ENCODE measurements at places on chromosomes 13 and 19.

DNA sequence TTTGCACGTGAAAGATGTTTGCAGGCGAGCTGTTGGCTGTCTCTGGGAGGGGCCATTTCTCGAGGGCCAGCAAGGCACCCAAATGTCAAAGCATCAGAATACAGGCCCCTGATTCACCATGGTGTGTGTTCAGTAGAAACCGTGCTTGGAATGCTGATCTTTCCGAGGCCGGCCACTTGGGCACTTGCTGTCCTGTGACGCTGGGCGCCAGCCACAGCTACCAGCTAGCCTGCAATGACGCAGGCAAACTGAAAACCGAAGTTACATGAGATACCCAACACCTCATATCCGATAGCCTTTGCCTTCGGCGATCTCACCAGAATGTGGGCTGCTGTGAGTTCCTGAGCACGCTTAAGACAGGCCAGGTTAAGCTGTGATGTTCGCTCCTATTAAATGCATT, 12.0 kb downstream of the THOP1 start:
- no peak for DNase-seq

DNA sequence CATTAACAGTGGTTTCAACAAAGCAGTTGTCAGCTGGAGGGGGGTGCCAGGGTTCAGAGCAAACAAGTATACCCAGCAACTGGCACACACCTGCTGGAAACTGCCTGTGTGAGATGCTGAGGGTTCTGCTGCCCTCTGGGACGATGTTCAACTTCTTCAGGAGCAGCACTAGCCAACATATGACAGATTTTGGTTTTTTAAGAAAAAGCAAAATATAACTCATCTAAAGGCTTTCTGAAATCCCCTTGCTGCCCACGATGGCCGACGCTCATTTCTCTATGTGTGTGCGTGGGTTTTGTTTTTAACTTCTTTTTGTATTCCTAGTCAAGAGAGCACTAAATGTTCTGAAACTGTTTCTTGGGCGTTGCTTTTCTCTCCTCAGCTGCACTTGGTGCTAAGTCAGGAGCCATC, 79.9 kb downstream of the MRPL57 start:
- DNase-seq: no peak

GRCh38 chr13:110183910-110184309, 123.0 kb downstream of the COL4A1 start:
- DNase-seq: peak; percentile 32

DNA sequence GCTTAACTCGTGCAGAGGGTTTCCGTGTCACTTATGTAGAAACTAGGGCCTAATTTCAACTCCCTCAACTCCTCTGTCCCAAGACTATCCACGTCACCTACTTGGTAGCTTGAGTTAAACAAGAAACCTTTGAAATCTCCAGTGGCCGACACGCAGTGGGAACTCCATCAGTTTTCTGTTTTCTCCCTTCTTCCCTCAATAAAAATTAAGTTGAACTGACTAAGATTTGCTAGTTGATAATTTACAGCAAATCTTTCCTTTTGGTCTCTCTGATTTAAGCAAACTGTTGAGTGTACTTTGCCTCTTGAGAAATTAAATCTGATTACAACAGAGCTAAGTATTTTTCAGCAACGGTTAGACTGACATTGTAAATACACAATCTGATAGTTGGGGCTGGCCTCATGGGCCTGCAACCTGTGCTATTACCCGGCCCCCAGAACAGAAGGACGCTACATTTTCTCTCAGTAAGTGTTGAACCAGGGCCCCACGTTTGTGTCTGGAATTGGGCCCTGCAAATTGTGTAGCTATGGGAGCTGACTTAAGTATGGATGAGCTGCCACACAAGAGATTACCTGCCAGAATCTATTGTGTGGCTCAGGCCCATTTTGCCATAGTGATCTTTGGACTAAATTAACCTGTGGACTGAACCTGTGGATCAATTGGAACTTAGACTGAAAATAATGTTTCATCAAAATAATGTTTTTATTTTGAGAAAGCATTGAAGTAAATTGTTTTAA, 708 bp upstream of the ESD start:
- no peak for DNase-seq

DNA sequence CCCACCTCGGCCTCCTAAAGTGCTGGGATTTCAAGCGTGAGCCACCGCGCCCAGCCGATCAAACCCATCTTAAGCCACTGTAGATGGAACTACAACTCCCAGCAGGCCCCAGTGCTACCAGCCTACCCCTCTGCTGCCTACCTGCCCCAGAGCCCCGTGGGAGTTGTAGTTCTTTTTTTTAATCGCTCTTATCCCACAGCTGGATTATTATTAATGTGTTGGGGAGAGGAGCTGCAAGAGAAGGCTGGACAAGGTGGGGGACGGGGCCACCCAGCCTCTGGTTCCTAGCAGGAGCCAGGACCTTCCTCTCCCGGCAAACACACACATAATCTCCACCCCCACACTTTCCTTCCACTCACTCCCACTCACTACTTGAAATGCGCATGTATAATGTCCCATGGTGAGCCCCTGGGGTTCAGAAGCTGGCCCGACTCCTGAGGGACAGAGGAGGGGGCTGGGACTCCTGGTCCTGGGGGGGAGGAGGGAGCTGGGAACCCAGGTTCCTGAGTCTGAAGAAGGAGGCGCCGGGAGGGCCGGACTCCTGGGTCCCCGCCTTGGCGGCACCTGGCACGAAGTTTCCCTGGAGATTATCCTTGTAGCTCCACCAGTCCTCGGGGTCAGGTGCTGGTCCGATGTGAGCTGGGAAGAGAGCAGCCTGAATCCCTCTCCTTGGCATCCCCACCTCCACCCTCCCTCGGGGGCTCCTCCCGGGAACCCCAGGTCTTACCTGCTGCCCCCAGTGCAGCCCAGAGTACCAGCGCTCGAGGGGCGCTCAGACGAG, 958 bp downstream of the CA11 start:
- DNase-seq: peak; percentile 90

GRCh38 chr19:10238172-10238783, 7.1 kb upstream of the S1PR2 start:
- peak; percentile 50 for DNase-seq

DNA sequence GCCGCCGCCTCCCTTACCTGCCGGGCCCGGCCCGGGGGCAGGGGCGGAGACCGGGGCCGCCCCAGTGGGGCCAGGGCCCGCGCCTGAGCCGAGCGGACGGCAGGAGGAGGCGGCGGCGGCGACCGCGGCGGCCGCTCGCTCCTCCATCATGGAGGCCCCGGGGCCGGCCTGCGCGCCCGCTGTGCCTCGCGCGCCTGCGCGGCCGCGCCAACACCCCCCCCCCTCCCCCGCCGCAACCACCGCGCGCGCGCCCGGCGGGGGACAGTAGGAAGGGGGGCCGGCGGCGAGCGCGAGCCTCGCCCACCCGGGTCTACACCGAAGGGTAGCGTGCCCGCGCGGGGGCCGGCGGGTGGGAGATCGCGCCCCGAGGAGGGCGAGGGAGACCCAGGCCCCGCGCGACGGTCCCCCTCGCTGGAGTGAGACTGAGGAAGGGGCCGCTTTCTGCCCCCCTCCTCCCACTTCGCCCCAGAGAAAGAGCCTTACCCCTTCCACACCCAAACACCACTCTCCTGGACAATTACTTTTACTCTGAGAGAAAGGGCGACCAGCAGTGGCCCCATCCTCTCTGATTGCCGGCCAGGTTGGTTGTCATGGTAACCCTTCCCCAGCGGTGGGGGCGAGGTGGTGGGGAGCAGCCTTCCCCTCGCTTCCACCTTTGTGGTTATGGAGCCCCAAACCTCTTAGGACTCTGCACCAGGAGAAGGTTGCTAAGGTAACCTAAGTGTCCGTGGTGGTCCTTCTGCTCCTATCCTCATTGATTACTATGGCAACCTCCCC, at the start of gene STRN4:
STRN4 (minus strand) TSS at position 170 of the 777 bp plus-strand sequence; CDS start at position 150, 20 bp downstream.
- DNase-seq: no peak

- DNase-seq: peak; percentile 22
Measured at GRCh38 chr13:23175920-23176319, 4.9 kb upstream of the SGCG start.

- DNase-seq: no peak
Measured at GRCh38 chr19:8600816-8601215, 9.7 kb downstream of the ADAMTS10 start.

DNA sequence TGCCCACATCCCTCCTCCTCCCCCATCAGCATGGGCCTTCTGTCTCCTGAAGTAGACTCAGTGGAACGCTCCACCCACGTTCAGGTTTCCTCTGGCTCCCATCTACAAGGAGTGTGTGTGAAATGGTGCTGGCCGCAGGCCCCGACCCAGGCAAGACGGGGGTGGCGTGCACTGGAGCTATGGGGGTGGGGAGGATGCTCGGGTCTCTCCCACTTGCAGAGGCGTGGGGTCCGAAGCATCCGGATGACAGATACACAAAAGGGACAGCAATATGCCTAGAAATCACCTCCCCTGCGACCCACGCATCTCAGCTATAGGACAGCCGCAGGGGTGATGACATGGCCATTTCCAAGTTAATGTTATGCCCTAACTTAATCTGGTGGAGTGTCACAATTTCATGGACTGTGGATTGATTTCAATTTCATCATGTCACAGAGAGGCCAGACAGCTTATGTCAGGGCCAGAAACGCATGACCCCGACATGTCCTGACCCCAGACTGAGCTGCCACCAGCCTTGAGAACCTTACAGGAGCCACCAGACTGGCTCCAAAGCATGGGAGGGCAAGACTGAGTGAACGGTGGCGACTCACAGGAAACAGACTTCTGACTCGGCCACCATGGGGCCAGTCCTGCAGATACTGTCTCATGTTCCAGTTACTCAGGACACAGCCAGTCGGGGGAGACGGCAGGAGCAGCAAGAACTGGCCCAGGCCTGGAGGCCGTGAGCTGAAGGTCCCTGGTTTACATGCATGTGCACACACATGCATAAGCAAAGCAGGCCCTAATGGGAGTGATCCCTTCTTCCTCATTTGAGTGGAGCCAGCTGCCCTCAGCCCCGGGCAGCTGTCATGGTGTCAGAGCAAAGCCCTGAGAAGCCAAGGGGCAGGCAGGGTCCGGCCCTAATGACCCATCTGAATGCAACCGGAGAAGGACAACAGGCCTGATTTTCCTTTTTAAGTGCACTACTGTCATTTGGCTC, 82.2 kb downstream of the SLC7A1 start:
- DNase-seq: no peak

GRCh38 chr19:45524575-45525129, 17.4 kb downstream of the VASP start:
- no peak for DNase-seq

DNA sequence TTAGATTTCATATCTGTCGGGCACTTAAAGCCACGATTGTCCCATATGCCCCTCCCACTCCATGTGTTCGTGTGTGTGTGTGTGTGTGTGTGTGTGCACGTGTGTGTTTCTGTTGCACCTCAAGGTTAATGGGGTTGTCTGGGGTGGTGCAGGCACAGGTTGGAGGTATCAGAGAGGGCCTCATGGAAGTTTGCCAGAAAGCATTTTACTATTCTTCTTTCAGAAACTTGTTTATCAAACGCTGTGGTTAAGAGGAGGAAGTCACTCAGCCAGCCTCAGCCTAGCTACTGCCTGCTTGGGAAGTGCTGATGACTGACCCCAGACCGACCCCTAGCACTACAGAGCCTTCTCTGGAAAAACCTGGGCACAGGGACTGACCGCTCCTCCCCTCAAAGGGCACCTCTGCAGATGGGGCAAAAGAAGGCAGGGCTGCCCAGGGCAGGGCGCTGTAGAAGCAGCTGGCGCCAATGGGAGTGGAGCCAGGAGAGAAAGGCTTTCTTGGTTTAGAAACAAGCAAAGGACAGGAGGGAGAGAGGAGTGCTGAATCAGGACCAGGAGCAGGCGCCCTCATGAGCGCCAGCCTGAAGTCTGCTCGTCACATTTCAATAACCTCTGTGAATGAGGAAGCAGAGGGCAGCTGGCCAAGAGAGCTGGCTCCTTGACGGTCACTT, 3.9 kb downstream of the SIAH3 start:
- DNase-seq: peak; percentile 29

DNA sequence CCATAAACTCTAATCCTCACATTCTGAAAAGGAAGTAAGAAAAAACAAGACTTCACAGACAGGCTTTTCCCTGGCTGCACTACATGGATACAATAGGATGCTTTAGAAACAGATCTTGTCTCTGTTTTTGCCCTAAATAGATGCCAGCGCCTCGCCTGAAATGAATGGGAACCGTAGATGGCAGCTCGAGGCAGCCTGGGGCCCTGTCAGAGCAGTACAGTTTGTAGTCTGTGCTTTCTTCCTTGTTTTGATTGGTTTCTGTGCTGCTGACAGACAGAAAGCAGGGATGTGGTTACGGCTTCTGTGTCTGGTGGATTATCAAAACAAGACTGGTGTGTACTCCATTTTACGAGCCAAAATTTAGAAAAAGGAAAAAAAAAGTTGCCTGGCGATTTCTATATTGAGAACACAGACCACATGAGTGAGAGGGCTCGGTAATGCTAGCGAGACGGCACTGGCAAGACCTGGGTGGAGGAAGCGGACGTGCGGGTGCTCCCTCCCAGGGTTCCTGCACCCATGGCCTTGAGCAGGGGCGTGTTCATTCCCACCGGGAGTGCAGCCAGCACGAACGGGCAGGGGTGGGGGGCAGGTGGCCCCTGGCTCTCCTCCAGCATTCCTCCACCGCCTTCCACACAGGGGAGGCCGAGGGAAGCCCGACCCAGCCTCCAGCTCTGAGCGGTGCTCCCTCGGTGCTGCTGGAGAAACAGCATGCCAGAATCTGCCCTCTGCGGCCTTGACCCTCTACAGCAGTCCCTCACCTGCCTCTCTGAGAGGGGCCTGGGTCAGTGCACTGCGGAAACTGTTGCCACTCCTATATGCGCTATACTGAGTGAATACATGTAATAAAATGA, 37.6 kb upstream of the C1QTNF9 start:
- peak; percentile 94 for DNase-seq

DNA sequence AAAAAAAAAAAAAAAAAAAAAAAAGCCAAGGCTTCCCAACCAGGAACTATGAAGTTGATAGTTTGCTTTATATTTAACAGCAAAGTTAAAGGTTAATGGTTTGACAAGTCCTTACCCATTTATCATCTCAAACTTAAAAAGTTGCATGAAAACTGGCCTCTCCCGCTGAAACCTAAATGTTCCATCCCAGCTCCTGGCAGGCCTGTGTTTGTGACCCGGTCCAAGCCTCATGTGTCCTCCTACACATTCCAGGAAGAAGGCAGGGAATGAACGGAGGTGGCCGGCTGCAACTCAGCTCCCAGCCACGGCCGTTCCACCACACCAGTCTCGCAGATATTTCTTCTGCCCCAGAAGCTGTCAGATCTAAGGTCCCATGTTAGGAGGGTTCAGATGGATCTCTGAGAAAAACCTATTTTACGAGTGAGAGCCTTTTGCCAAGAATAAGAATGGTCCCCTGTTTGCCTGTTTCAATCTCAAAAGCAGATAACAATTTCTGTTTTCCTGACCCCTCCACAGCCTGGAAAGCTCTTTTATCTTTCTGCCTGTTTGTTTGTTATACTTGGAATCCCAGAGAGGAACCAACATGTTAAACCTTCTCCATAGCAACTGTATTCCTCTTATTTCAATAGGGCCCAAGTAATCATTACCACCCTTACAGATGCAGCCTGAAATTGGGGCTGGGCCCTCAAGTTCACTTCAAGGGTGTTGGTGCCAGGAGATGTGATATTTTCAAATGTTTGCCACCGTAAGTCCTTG, 56.5 kb downstream of the KCTD12 start:
- DNase-seq: no peak

DNA sequence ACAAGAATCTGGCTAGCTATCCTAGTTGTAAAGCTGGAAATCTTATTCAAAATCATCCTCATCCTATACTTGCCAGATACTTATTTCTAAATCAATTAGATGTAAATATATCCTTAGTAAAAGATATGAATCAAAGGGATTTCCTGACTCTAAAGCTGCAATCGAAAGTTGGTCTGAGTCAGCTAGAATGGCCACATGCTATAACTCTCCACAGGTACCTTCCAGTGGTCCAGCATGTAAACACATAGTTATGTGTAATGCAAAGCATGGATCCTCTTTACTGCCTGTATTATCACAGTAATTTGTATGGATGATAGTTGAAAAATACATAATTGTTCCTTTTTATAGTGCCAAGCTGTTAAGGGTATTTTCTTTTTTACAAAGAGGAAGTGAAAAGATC, 27.4 kb downstream of the SLITRK6 start:
- peak; percentile 41 for DNase-seq
